NCI-H526 (cell line): ENCODE measurements at places on chromosomes 3 and 15.

- DNase-seq = no peak
Measured at GRCh38 chr3:48563382-48563918, at the start of gene UCN2. Gene UCN2, minus strand, starts transcription at chr3:48563781. Its CDS starts 657 bp downstream, at chr3:48563124.

GRCh38 chr3:119551598-119551997 is 7.8 kb downstream of the CD80 start:
- no peak for DNase-seq

DNA sequence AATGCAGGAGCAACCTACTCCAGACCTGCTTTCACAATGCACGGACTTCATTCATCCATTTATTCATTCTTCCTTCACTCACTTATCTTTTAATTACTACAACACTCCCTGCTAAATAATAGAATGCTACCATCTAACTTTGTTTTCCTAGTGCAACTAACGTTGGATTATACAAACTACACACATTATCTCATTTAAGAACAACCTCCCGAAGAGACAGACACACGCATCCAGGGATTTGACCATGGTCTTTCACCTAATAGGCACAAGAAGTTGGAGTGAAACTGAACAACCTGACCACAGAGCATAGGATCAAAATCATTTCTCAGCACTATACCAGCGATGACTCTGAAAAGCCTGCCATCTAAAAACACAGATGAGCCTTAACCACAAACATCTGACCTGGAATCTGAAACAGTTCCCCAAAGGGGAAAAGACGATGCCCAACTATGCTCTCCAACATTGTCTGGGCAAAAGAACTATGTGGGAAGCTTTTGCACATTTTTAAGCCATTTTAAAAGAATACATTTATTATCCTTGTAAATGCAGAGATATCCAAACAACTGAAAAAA is 21.0 kb downstream of the ZNF385D start:
- no peak for DNase-seq

DNA sequence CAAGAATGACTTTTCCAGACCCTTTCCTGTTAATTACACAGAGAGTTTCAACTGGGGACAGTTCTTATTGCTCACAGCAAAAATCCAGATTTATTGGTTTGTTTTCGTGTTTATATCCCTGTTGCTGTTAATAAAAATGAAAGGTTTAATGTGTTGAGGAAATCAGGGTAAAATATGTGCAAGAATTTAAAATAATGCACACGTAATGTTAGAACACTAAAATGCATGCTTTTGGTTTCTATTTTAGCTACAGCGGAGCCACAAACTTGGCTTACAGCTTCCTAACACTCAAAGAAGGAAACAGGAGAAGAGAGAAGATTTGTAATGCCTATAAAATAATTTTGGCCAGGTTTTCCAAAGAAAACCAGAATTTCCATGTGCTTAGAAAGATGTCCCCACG is 62.7 kb downstream of the CASR start:
- no peak for DNase-seq

GRCh38 chr3:174337227-174337626 is 521.9 kb upstream of the NAALADL2 start:
- DNase-seq = no peak

DNA sequence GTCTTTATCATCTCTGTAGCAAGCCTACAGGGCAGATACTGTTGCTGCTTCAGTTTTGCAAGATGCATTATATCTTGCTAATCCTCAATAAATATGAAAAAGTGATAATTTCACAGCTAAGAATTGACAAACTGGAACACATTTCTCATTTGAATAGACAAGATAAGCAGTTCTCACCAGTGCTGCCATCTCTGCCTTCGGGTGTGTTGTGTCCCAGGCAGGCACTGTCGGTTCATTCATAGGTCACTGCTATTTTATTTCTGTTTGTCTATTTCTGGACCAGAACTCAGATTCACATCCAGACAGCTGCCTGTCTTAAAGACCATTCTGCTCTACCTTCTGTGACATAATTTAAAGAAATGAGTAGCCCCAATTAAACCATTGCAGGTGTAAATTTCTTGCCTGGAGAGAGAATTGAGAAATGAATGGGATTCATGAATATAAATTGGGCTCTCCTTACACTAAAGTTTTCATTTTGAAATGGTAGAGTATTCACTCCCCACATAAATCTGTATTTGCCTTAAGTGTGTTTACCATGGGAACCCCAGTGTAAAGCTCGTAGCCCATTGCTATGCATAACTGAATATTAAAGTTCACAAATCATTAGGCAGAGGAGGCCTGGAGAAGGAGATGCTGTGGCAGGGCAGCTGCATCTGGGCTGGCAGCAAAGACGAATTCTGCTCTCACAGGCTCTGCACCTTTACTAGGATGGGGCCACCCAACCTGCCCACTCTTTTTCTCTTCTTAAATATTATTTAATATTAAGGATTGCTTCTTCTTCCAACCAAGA is 149.9 kb downstream of the ARPP21 start:
- no peak for DNase-seq

GRCh38 chr3:112007633-112008032 is 8.9 kb downstream of the TAGLN3 start:
- no peak for DNase-seq

DNA sequence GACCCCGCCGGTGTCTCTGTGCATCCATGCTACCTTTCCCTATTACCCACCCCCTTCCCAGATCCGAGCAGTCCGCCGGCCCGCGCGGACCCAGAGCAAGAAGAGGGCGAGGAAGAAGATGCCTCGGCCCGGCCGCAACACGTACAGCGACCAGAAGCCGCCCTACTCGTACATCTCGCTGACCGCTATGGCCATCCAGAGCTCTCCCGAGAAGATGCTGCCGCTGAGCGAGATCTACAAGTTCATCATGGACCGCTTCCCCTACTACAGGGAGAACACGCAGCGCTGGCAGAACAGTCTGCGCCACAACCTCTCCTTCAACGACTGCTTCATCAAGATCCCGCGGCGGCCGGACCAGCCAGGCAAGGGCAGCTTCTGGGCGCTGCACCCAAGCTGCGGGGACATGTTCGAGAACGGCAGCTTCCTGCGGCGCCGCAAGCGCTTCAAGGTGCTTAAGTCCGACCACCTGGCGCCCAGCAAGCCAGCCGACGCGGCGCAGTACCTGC is 788 bp downstream of the FOXB1 start:
- peak; percentile 73 for DNase-seq

DNA sequence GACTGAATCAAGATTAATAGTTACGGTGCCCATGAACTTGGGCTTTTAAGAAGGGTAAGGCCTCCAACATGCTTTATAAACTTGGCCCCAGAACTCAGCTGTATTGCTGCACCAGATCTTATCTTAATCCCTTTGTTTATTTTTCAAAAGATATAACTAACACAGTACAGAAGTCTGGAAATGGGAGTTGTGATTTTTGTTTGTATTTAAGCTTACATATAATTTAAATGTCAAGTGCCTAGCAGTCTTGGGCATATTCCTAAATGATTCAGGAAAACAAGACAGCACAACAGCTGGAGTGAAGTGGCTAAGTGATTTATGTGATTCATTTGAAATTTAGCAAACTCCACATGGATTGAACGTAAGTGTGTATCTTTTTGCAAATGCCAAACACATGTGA is 56.2 kb downstream of the NBEAL2 start:
- DNase-seq = no peak

GRCh38 chr3:150140614-150141321 is 170.1 kb upstream of the PFN2 start:
- DNase-seq = no peak

DNA sequence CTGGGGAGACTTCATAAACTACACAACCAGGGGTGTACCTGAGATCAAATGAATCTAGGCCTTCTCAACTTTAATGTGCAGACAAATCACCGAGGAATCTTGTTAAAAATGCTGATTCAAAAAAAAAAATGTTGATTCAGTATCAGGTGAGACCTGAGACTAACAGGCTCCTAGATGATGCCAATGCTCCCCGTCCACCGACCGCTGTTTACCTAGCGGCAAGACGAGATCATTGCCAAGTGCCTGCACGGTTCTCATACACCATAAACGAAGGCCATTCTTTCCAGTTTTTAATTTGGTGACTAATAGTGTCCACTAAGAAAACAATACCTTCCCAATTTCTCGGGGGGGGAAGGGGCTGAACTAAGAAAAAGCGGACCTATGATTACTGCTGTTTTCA is 2.5 kb upstream of the FSIP1 start:
- peak; percentile 42 for DNase-seq

GRCh38 chr3:33202711-33203457 is 15.7 kb downstream of the SUSD5 start:
- DNase-seq = no peak

GRCh38 chr3:152419748-152420147 is 151.0 kb downstream of the MBNL1 start:
- no peak for DNase-seq

DNA sequence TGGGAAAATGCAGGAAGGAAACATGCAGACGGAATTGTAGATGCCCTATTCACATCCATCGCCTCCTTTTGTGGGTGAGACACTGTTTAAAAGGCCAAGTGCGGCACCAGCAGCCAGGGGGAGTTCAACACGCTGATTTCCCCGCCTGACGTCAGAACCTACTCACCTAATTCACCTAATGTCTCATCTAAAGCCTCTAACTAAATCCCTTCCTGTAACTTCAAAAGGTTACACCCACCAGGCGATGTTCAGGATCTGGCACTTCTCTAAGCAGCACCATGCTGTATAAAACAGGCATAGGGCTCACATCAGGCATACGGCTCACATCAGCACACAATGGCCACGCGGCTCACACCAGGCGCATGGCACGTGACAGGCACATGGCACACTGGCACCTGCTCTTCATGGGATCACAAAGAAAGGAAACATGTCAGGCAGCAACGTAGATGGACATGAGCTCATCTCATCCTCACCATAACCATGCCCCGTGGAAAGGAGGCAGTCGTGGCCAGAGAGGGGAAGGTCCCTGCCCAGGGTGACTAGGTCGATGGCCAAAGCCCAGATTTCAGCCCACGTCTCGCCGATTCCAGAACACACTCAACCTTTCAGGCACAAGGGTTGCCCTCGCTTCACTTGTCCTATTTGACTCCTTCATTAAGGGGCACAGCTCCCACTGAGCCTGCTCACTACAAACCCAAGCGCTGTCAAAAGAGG is 21.7 kb downstream of the XXYLT1 start:
- DNase-seq = no peak

DNA sequence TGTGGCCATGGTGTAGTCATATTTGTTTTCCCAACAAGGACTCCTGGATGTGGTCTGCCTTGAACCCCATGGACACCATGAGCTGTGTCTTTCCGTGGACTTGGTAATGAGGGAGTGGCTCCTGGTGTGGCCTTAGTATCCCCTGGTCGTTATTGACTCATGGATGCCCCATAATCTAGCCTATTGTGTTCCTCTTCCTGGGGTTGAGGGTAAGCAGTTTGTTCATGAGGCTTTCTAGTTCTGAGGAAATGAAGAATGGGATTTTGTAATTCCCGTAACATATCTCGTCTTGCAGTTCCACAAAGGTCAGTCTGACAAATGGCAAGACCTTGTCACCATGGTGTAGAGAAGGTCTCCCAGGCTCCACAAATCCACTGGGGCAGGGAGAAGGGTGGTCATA is 22.6 kb downstream of the RAB7A start:
- no peak for DNase-seq

DNA sequence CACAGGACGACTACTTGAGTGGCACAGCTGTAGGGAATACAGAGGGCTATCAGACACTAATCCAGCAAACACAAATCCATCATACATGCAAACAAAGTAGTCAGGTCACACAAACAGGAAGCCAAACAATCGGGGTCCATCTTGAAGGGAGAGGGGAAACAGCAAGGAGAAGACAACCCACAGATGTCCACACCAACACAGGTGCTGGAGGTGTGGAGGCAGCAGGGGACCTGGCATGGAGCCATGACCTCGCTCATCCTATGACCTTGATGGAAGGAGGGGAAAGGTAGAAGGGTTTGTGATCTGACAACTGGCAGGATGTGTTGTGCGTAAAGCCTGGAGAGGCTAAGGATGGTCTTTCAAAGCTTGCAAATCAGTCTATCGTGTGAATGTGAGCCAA is 39.9 kb upstream of the SKOR1 start:
- DNase-seq = no peak

GRCh38 chr3:23949784-23950183 is 4.7 kb downstream of the NR1D2 start:
- no peak for DNase-seq

DNA sequence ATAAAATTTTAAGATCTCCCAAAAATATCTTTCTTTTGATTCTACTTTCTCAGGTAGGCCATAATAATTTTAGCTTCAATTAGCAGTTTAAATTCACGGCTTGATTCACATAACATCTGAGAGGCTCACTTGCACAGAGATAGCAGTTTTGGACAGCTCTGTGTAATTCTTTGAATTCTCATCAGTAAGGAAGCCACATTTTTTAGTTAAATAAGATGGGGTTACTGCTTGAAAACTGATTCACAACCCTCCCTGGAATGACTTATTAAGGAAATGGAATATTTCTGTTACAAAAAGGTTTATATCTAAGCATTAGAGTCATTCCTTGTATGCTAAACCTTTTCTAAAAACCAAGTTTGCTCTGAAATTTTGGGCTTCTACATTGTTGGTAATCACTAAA is 212.7 kb downstream of the ALCAM start:
- DNase-seq = no peak

- DNase-seq = no peak
Measured at GRCh38 chr3:116166121-116166520, 279.2 kb downstream of the LSAMP start.

GRCh38 chr15:41772720-41773331 is 1.5 kb upstream of the MAPKBP1 start:
- DNase-seq = peak; percentile 73

GRCh38 chr3:108297647-108298046 is 1.3 kb downstream of the HHLA2 start:
- DNase-seq = no peak

GRCh38 chr15:100628746-100629145 is 26.4 kb downstream of the ASB7 start:
- DNase-seq = no peak

- DNase-seq = peak; percentile 61
Measured at GRCh38 chr3:19947549-19948225, 790 bp downstream of the RAB5A start.

DNA sequence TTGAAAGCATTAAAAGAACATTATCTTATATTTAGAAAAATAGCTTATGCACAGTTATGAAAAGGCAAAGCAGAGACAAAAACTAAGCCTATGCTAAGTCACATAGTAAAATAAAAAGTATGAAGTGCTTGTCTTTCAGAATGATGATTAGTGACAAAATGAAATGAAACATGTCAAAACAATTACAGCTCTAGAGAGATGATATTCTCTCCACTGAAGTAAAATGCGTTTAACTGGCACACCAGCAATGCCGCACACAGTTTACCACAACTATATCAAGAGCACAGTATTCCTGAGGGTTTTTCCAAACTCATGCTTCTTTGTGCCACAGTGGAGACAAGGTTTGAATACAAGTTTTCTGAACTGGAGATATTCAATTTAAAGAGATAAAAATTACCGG is 2.1 kb upstream of the ZBBX start:
- no peak for DNase-seq

GRCh38 chr3:73658227-73658626 is 33.5 kb upstream of the PDZRN3 start:
- no peak for DNase-seq

DNA sequence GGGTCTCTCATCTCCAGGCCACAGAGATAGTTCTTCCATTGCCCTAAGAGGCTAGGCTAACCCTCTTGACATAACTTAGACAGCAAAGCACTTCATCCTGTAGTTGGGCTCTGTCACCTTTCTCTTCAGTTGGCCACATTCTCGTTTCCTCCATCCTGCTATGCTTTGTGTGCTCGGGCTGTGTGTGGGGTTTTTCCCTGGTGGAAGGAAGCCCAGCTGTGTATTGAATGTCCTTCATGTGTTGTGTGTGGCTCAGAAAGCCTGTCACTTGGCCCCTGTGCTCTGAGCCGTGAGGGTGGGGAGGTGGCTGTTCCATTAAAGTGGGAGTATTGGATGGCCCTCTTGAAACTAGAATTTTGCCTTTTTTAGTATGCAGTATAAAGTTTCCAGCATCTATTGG is 8.8 kb upstream of the EXOG start:
- no peak for DNase-seq
